Thoracic aorta endothelial cell (primary cell): ENCODE measurements at places on chromosomes 11 and 22. TPM values are rescaled to one million over a fixed set of nuclear protein-coding genes. Genes with fewer than 3 reads are reported as not detected.

Gene OR5B12
- total RNA-seq, result not detected in 2 replicates

Gene MMP20
- not detected in 2 replicates for total RNA-seq

Gene CCDC89
- not detected in 2 replicates for total RNA-seq

Gene PNPLA5
- not detected in 2 replicates for total RNA-seq

Gene CCDC73
- total RNA-seq, result not detected in 2 replicates

Gene TBX10
- not detected in 2 replicates for total RNA-seq

Gene SCGB1A1
- total RNA-seq, result not detected in 2 replicates

Gene DCDC1
- total RNA-seq, result under 0.01 and 0.50 TPM in 2 replicates

Gene SLC22A8
- not detected in 2 replicates for total RNA-seq

Gene SLC35C1
- 7.6 and 11.0 TPM in 2 replicates for total RNA-seq

Gene ETS1
- total RNA-seq, result 96.7 and 108 TPM in 2 replicates

Gene MYBPC3
- not detected in 2 replicates for total RNA-seq

Gene FREY1
- 0.43 and 0.93 TPM in 2 replicates for total RNA-seq

Gene IL10RA
- 0.07 TPM in 1 of 2 replicates, not detected in the other for total RNA-seq

Gene C11orf98
- 32.7 and 44.0 TPM in 2 replicates for total RNA-seq

Gene CBX7
- 4.1 and 4.9 TPM in 2 replicates for total RNA-seq

Gene PGA5
- not detected in 2 replicates for total RNA-seq
